ENCODE measurements at places on chromosomes 7 and 10.

- no peak for DNase-seq
Observed at GRCh38 chr10:227014-227413, 91.8 kb downstream of the ZMYND11 start.

DNA sequence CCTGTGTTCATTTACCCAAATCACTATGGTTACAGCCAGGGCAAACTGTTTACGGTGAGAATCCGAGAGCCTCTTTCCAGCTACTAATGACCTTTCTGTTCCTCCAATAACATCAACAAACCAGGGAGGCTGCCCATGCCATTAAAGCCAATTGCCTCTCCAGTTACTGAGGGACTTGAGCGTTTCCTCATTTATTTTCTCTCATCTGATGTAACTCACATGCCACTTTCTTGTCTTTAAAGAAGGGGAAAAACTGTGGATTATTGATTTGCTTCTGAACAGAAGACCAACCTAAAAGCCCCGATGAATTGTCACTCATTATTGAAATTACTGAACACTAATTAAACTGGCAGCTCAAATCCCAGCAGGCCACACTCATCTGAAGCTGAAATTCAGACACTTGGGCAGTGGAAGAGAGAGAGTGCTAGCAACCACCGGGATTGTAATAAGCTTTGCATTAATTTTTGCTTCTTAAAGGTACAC is 595.8 kb upstream of the MKI67 start:
- no peak for DNase-seq

GRCh38 chr10:48252354-48252650 is 22.2 kb downstream of the FRMPD2 start:
- DNase-seq = no peak

DNA sequence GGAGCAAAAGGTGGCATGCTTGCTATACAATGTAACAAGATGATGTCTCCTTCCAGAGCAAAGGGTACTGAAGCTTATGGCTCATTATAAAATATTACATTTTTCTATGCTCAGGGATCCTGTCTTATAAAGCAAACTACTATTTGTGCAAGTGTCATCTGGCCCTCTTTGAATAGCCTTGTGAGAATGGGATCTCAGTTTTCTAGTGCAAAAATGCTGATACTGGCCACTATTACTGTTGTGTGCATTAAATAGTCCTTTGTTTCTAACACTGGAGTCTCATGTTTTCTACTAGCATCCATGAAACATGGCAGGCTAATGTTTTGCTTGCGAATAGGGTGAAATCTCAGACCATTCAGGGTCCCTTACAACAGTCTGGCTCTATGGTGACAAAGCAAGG is 823.0 kb downstream of the REEP3 start:
- DNase-seq = no peak

GRCh38 chr10:35040760-35041501 is 49.2 kb downstream of the CUL2 start:
- DNase-seq = no peak

- DNase-seq = no peak
Observed at GRCh38 chr7:135853499-135853898, 104.9 kb upstream of the FAM180A start.

DNA sequence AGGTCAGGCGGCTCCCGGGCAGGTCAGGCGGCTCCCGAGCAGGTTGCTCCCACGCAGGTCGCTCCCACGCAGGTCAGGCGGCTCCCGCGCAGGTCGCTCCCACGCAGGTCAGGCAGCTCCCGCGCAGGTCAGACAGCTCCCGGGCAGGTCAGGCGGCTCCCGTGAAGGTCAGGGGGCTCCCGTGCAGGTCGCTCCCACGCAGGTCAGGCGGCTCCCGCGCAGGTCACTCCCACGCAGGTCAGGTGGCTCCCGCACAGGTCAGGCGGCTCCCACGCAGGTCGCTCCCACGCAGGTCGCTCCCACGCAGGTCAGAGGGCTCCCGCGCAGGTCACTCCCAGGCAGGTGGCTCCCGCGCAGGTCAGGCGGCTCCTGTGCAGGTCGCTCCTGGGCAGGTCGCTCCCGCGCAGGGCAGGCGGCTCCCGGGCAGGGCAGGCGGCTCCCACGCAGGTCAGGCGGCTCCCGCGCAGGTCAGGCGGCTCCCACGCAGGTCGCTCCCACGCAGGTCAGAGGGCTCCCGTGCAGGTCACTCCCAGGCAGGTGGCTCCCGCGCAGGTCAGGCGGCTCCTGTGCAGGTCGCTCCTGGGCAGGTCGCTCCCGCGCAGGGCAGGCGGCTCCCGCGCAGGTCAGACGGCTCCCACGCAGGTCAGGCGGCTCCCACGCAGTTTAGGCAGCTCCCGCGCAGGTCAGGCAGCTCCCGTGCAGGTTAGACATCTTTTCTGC is 30.7 kb downstream of the PTPRN2 start:
- no peak for DNase-seq

DNA sequence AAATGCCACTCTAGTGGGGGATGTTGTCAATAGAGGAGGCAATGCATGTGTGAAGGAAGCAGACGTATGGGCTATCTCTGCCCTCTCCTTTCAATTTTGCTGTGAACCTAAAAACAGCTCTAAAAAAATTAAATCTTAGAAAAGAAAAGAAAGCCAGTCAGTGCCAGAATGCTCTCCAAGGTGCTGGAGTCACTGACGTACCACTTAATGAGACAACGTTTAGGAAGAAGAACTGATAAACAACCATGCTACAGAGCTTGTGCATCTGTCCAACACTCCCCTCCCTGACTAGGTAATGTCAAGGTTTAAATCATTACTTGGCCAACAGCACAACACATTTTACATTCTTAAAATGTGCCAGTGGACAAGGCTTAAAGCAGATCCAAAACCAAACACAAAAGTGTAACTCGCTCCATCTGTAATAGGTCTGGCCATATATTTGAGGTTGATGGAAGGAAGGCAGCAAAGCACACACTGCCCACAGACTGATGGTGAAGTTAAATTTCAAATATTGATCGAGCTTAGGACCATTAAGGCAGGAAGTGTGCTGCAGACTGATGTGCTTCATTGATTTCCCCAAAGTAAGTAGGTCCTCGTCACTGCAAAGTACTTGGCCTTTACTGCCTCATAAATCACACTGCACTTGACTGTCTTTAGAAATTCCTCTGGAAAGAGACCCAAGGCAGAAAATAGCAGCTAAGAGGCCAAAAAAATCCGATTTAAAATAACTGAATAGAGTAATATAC is 15.5 kb downstream of the ARMH3 start:
- no peak for DNase-seq

GRCh38 chr10:16954280-16955030 is 137.2 kb upstream of the RSU1 start:
- no peak for DNase-seq

GRCh38 chr7:46714904-46715303 is 793.8 kb upstream of the IGFBP3 start:
- no peak for DNase-seq

GRCh38 chr7:150421831-150422230 is 28.6 kb upstream of the GIMAP8 start:
- no peak for DNase-seq

DNA sequence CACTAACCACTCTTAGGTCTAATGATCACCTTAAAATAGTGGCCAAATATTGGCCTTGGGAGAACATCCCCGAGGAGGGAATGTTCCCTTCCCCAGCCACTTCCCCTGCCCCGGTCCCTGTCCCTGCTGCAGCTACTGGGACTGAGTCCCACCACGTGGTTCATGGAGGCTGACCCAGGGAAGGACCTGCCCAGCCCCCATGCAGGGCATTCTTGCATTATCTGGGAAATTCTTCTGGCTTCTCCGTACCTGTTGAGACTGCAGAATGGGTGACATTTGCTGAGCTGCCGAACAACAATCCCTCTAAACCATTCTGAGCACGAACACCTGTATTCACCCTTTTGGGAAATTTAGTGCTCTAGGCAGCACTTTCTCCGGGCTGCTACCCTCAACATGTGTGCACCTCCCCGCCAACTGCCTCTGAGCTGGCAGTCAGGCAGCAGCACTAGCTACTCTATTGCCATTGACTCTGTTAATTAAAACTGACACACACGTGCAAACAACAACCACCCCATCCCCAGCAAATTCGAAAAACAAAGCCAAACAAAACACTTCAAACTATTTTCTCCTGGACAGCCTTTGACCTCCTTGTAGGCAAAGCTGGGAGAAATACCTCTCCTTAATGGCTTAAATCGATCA is 567.4 kb upstream of the MKI67 start:
- no peak for DNase-seq

DNA sequence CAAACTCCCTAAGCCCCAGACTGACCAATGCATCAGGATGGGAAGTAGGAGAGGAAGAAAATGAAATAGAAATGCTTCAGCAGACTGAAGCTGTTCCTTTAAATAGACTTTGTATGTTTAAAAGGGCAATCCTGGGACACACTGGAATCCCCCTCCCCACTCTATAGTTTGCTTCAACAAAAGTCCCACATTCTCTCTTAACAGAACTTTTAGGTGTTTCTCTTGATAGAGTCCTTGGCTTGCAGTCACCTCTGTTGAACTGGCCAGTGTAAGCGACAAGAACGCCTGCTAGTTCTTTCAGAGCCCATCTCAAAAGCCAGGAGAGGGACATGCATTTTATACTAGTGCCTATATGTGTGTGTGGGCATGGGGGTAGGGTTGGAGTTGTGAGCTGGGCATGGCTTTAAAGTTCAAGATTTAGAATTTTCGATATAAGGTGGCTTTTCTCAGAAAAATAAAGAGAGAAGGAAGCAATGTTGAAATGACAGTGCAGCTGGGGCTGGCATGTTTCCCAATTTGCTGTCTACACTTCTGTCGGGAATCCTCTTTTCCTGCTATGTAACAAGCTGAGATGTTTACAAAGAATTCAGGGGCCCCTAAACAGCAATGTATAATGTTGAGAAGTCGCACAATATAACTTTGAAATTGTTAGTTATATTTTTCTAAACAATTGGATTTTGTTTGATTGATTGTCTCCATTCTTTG is 2.1 kb downstream of the TBX20 start:
- no peak for DNase-seq

DNA sequence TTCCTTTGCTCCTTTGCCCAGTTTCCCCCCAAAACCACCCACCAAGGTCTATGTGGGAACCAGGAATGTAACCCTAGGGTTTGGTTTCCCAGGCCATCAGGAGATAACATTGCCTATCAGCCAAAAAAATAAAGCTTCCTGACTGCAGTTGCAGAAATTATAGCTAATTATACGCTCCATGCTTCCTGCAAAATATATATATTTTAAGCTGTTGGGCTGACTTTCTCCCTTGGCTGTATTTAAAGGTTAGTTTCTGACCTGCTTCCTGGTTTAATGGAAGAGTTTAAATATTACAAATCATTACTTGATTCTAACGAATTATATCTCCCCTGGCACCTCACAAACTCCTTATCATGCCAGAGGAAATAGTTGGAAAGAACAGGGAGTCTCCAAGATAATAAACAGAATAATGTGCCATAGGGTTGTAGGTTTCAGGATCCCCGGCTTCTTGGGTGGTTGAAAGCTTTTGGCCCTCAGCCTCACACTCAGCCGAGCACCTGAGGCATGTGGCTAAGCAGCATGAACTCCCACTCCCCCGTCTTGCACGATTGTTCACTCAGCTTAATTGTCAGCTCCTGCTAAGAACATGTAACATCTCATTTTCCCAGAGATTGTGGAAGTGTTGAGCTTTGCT is 79.9 kb downstream of the FZD1 start:
- no peak for DNase-seq

- DNase-seq = no peak
Observed at GRCh38 chr7:121752706-121753105, 120.3 kb upstream of the PTPRZ1 start.

GRCh38 chr7:3196629-3197400 is 104.2 kb upstream of the SDK1 start:
- DNase-seq = no peak

DNA sequence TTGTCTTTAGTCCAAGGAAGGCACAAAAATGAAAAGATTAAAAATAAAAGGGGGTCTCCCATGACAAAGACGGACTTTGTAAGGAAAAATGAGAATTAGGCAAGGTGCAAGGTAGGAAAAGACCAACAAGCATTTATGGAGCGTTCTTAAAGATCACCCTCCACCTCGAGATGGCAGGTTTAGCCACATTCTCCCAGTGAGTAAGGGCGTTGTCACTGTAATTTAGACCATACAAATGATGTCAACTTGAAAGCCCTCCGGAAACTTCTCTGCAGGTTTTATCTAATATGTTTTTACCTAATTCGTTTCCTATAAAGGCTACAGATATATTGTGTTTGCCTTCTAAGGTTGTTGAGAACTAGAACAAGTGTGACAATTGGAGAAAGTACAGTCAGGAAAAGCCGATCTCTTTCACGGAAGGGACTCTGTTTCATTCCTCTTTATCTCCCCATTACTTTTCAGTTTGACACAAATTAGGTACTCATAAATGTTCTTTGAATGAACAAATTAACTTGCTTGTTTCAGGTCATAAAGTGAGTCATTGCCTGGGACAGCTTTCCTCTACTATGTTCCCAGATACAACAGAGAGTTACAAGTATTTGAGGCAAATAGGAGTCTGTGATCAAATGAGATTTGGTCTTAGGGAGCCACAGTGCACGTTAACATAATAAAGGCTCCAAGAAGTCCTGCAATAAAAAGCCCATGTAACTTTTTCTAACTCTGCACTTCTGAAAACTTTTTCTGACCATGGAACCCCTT is 102.6 kb upstream of the HABP2 start:
- DNase-seq = no peak

DNA sequence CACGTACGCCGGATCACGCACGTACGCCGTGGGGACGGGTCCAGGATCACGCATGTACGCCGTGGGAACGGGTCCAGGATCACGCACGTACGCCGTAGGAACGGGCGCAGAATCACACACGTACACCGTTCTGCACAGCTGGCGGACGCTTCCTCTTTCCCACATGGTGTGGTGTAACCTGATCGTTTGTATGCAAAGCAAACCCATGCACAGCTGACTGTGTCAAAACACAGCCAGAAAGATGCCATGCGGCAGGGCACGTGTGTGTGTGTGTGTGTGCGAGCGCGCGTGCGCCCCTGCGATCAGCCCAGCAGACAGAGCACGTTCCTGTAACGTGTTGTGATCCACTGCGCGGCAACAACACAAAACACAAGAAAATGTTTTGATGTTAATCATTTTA is 573.6 kb downstream of the DNAJB6 start:
- DNase-seq = no peak

- no peak for DNase-seq
Observed at GRCh38 chr7:155212301-155213015, 85.2 kb upstream of the INSIG1 start.

DNA sequence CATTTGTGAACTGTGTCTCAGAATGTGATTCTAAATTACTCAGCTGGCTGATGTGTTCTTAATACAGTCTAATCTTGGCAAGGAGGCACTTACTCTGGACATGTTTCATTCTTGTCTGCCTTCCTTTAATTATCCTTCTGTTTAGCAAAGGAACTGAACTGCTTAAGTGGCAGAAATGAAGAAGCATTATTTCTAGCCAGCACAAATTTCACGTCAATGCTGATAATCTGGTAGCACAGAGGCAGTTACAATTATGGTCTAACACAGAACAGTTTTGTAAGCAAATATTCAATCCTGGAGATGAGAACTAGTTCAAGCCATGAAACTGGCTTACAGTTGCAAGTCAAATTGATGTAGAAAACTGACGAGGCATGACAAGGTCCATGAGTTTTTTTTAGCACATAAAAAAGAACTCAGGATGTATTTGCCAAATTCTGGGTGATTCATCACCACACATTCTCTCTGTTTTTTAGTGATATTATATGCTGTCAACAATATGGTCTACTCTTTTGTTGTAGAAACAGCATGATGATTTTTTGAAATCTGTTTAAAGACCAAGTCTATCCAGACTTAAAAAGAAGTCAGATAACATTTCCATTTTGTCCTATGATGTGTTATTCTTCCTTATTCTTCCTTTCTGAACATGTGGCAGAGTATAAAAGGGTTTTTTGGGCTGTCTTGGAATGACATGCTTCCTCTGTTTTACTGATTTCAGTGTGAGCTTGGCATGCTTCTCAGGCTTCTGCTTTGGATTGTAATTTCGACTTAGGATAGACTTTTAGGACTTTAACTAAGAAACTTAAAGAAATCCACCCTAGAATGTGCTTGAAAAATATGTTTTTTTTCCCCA is 154.8 kb downstream of the DNAJB9 start:
- DNase-seq = no peak

Measured in CD4-positive, alpha-beta T cell treated with Interleukin-6 for 4 hours (primary cell).